Retinal pigment epithelial cell (primary cell): ENCODE measurements at places on chromosomes 12 and 14.

DNA sequence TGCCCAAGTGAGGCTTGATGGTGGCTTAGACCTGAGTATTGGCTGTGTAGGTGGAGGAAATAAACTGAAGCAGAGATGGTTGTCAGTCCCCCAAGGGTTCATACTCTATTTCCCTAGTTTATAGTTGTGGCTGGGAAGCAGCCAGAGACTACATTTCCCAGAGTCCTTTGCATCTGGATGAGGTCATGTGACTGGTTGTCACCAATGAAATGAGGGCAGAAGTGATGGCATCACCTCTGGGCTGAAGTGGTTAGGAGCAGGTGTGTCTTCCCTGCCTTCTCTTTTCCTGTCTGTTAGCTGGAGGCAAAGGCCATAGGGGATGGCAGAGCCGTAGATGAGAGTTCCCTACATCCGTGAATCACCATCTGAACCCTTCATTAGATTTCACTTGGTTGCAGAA, 16.3 kb upstream of the NOS1 start:
- no peak for DNase-seq

- DNase-seq = no peak
These were observed 38.1 kb downstream of the BBS10 start for GRCh38 chr12:76310110-76310509.

DNA sequence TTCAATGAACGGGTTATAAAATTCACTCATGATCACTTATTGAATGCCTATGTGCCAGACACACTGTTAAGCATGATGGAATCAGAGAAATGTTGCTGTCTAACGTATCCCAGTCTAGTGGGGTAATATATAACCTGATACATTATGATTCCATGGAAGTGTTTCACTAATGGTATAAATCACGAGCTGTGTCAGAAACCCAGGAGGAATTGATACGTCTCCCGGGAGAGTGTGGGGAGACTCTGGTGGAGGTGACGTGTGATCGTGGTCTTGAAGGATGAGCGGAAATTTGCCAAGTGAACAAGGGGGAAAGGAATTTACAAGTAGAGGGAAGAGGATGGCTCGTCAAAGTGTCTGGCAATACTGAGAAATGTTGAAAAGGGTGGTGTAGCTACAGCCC, 26.5 kb downstream of the MANSC1 start:
- no peak for DNase-seq

DNA sequence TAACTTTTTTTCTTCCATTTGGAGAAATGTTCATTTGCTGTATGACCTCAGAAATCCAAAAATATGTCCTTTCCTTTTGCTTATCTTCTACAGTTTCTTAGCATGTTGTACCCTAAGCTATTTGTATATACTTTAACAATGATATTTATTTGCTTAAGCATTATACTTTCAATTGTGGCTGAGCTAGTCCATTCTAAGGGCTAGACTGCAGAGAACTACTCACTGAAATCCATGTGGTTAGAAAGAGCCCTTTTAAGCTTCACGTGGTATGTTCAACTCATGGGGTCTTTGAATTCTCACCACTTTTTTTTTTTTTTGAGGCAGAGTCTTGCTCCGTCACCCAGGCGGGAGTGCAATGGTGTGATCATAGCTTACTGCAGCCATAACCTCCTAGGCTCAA, 122.5 kb downstream of the HMGA2 start:
- no peak for DNase-seq

DNA sequence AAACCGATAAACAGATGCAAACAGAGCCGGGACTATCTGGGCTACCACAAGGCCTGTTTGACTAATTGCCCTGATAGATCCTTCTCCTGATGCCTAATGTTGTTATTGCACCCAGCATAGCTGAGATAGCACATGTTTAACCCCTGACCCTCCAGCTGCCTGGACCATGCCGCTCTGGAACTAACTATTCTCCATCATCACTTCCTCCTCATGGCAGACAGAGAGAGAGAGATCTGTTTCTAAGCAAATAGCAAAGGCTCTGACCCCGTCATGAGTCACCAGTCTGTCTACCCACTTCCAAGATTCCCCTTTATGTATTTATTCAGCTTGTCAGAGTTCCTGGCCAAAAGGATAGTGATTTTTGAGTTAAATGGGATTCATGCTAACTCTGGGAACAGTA, 58.2 kb upstream of the FLRT2 start:
- DNase-seq = peak; percentile 58
